Activated CD4-positive, alpha-beta memory T cell treated with anti-CD3 and anti-CD28 coated beads for 36 hours (primary cell): ENCODE measurements at places on chromosomes 7 and 10.

DNA sequence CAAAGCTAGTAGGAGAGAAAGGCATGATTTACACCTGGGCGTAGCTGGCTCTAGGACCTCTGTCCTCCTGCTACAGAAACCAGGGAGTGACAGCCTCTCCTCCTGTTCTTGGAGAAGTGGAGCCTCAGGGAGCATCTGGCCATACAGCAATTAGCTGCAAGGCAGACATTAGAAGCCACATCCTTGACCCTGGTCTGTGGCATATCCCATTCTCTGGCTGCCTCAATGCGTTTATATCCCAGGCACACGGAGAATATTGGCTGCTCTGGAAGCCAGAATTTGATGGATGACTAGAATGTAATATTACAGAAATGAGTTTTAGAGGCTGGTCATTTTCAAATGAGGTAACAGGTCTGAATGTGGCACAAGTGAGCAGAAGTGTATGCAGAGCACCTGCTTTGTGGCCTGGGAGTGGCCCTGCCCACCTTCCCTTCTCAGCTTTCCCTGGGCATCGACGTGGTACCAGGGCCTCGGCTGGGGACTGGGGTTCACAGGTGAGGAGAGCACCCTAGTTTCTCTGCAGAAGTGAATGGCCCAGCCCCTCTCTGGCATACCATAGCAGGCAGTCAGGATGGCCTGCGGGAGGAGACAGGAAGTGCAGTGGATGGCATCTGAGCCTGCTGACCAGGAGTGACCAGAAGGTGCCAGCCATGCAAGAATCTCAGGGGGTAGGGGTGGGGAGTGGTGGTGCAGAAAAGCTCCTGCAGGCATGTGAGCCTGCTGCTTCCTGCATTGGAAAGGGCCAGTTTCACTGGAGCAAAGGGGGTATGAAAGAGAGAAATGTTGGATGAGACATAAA lies 367.2 kb upstream of the ZNF32 start:
- no peak for DNase-seq

DNA sequence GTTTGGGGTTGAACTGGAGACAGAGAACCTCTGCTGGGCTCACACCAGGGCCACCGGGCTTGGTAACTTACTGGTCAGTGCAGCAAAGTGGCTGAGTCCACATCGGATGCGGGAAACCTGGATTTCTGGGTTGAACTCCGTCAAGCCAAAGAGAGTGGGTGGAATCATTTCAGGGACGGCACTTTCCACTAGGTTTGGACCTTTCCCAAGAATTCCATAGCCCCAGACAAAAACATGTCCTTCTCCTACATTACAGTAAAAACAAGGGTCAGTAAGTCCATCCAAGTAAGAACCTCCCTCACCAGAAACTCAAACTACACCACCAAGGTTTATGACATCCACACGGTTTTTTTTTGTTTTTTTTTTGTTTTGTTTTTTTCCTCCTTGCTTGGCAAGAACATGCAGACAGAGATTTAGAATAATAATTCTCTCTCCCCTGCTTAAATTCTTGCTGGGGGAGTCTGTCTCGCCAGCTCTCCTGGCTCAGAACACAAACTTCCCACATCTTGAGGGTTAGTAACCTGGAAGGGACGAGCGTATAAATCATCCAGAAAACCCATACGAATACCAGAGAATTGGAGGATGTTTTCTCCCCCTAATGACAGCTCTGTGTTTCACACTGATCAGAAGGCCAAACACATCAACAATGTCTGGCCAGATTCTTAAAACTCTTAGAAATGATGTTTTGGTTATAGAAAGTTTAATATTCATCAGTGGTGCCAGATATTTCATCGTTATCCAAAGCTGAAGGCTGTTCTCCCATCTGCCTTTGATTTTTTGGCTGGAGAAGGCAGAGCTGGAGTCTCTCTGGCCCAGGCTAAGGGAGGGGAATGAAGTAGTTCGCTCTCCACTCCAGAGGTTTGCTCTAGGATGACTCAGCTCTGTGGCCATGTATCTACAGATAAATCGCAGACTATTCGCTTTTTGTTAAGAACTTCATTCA lies 17.5 kb downstream of the RCC1L start:
- no peak for DNase-seq

GRCh38 chr10:28975891-28976531 lies 298.7 kb downstream of the BAMBI start:
- no peak for DNase-seq

DNA sequence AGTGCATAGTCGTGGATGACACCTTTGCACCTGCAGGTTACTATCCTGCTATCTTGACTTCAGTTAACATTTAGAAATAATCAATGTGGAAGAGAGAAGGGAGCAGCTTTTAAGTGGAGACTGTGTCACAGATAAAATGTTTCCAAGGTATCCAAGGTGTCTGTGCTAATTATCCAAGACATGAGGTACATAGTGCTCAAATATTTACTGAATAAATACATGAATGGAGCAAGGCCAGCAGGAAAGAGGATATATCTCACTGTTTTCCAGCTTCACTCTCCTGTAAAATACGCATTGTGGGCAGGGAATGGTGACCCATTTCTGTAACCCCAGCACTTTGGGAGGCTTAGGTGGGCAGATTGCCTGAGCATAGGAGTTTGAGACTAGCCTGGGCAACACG lies 552.4 kb downstream of the PHTF2 start:
- no peak for DNase-seq

GRCh38 chr7:115680921-115681320 lies 349.6 kb downstream of the TFEC start:
- no peak for DNase-seq

DNA sequence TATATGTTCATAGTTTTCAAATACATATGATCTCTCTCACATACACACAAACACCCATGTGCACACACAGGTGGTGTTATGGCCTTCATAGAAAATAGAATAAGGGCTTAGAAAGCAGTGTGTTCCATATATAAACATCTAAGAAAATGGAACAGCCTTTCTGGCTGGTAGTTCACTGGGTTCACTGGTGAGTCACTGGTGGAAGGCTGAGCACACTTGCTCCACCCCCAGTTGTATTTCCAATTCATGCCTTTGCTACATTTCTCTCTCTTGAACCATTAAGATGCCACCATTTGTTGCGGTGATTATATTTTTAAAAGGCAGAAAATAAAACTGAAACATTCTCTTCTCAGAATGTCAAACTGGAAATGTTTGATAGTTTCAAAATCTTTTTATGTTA lies 252.1 kb downstream of the GLI3 start:
- DNase-seq, result no peak

DNA sequence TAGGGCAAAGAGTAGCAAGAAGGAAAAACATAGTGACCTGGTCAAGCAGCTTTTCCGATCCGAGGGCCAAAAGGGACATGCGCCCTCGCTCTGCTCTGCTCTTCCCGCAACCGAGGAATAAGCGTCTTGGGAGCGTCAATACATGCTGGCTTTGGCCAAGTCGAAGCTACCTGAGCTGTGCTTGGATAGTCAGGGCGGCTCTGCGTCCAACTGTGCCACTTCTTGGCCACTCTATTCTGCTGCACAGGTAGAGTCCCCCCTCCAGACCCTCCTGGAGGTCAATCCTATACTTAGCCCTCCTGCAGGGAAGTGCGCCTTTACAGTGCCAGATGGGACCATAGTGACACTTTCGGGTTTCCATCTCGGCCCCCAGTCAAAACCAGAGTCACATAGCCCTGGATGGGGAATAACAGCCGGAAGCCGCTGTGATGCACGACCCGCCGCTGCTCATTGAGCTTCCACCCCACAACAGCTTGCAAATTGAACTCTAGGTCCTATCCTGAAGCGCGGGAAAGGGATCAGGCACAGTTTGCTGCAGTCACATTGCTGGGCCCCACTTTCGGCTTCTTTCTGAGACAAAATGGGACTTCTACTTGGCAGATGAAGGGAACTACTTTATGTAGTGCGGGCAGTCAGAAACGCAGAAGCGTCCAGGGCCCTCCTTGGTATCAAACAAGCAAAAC lies 1.1 kb upstream of the HPSE2 start:
- DNase-seq, result no peak
